ENCODE measurements at places on chromosomes 5 and 9.

DNA sequence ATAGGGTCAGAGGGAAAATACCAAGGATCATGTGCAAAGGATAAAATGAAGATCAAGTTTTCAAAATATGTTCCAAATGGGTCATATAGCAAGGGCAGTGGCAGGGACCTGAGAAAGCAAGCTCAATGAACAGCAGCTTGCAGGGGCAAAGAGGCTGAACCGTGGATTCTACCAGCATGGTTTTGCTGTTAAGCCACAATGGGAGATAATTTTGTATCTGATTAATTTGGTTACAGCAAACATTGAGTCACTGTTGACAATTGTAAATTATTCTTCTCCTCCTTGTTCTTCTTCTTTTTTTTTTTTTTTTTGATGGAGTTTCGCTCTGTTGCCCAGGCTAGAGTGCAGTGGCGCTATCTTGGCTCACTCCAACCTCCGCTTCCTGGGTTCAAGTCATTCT lies 18.4 kb upstream of the ERAP2 start:
- DNase-seq: no peak

GRCh38 chr9:73148447-73148937 lies 3.2 kb upstream of the ANXA1 start:
- DNase-seq: no peak

DNA sequence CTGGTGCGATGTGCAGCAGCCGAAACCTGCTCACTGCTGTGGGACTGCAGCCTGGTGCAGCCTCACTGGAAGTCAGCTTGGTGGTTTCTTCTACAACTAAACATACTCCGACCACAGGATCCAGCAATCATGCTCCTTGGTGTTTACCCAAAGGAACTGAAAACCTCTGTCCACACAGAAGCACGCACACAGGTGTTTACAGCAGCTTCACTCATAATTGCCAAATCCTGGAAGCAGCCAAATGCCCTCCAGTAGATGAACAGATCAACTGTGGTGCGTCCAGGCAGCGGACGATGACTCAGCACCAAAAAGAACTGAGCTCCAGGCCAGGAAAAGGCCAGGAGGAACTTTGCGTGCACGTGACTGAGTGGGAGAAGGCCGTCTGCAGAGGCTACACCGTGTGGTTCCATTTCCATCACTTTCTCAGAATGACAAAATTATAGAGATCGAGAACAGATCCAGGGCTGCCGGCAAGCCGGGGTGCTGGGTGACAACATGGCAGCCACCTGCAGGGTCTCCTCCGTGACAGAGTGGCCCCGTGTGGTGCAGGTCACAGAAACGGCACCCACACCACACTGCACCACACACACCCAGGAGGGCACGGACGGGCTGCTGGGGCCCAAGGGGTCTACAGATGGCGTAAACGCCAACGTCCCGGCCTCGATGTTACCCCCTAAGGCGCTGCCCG lies 23.1 kb upstream of the NSMF start:
- no peak for DNase-seq

GRCh38 chr9:116632990-116633838 lies 53.9 kb upstream of the TRIM32 start:
- DNase-seq: no peak

DNA sequence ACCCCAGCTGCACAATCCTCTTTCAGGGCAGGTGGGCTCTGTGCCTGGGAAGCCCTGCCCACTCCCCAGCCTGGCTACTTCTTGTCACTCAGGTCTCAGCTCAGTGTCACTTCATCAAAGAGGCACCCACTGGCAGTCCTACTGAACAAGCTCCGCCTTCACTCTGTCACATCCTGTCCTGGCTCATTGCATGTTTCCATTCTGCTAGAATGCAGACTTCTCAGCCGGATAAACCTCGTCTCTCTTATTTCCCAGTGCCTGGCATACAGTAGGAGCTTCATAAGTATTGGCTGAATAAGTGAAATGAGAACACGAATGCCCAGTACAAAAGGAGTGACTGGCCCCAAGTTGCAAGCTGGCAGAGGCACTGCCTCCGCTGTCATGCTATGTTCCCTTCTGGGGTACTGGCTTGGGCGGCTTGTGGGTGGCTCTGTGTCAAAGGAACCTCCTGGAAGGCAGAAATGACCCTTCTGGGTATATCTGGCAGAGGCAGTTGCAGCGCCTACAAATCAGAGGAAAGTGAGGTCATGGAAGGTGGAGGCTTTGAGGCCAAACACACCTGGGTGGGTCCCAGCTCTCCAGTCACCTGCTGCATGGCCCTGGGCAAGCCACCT lies 98.3 kb upstream of the PHYKPL start:
- DNase-seq: no peak

GRCh38 chr5:96176022-96176421 lies 214.4 kb upstream of the ELL2 start:
- DNase-seq: no peak

GRCh38 chr5:9613360-9613759 lies 16.8 kb downstream of the TAS2R1 start:
- no peak for DNase-seq

GRCh38 chr5:134503088-134503936 lies 22.2 kb upstream of the JADE2 start:
- peak; percentile 57 for DNase-seq

DNA sequence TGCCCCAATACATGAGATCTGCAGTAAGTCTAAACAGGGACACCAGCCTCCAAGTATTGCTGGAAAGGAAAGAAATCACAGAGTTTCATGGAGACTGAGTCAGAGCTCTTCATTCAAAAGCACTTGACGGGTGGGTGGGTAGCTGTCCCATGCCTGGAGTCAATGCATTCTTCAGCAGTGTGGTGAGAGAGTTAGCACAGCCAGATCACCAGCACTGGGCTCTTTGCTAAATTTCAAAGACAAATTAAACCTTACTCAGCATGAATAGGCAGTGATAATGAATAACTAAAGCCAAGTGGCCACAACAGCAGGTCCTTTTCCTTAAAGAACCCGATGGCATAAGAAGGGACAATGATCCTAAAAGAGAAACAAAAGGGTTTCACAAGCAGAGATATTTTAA lies 192.4 kb downstream of the ACTL7B start:
- no peak for DNase-seq

- DNase-seq: no peak
These were observed 103.9 kb downstream of the INSYN2B start for GRCh38 chr5:169876386-169876785.

DNA sequence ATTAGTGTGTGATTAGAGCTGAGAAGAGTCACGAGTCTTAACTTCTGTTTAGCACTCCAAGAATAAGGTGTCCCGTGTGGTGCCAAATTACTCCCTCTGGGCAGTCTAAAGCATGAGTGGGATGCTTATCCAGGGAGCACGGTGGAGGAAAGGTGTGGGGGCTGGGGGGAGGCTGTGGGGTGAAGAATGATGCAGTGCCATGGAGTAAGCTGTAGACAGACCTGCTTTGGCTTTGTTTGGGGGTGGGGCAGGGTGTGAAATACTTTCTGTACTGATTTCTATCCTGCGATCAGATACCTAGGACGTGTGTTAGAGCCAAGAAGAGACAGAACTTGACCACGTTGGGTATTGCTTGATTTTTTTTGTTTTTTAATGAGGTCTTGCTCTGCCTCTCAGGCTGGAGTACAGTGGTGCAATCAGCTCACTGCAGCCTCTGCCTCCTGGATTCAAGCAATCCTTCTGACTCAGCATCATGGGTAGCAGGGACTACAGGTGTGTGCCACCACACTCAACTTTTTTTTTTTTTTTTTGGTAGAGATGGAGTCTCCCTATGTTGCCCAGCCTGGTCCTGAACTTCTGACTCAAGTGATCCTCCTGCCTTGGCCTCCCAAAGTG lies 232.8 kb downstream of the MAN2A1 start:
- no peak for DNase-seq

DNA sequence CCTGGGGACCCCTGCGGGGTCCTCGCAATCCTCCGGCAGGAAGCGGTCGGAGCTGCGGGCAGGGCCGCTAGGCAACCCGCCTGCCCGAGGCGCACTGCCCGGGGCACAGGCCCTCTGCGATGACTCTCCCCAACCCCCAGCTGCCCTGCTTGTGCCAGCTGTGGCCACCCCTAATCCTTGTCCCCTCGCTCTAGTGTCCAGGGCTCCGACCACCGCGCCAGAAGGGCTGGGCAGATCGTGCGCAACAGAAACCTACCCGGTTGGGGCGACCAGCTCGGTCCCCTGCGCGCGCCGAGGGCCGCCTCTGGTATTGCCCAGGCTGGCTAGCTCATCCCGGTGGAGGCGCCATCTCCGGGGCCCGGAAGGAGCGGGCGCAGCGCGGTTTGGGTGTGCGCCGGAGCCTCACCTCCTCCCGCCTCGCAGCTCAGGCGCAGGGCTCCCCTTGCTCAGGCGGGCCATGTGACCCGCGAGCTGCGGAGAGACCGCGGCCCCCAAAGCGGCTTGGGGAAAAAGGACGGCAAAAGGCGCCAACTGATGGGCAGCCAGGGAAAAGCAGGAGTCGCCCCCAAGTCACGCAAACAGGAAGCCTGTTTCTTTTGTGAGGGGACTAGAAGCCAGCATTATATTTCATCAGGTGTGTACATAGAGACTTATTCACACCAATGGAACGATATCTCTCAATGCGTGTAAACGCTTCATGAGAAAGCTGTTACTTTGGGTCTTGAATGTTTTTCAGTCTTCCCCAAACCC lies 46.8 kb upstream of the RNF20 start:
- peak; percentile 2 for DNase-seq

DNA sequence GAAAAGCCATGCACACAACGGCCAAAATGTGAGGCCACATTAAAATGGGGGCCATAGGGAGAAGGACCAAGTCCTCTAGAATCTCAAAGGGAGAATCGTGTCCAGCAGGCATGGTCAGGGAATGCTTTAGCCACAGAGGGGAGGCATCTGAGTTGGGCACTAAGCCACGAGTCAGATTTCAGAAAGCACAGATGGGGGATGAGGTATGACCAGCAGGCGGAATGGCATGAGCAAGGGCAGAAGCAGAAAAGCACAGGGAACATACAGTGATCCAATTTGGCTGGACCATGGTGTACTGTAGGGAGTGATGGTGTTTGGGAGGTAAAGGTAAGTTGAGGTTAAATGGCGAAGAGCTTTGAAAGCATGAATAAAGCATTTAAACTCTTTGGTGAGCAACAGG lies 214.6 kb downstream of the TLE1 start:
- DNase-seq: no peak

- DNase-seq: peak; percentile 7
These were observed 44.0 kb downstream of the ROR2 start for GRCh38 chr9:91905991-91906469.

GRCh38 chr5:85077581-85077980 lies 692.9 kb upstream of the EDIL3 start:
- DNase-seq: no peak

DNA sequence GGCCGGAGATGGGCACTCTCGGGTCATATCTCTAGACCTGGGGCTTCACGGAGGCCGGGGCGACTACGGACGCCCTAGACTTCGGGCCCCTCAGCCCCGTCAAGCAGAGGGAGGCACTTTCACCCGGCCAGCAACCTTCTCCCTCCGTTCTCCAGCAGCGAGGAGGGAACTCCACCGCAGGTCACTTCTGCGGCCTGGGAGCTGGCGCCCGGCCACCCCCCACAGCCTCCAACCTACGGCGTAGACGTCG lies 201 bp downstream of the DOLK start:
- DNase-seq: no peak

GRCh38 chr5:81140441-81140840 lies 92.7 kb upstream of the CKMT2 start:
- no peak for DNase-seq

GRCh38 chr5:144333336-144333920 lies 162.8 kb downstream of the KCTD16 start:
- DNase-seq: no peak

DNA sequence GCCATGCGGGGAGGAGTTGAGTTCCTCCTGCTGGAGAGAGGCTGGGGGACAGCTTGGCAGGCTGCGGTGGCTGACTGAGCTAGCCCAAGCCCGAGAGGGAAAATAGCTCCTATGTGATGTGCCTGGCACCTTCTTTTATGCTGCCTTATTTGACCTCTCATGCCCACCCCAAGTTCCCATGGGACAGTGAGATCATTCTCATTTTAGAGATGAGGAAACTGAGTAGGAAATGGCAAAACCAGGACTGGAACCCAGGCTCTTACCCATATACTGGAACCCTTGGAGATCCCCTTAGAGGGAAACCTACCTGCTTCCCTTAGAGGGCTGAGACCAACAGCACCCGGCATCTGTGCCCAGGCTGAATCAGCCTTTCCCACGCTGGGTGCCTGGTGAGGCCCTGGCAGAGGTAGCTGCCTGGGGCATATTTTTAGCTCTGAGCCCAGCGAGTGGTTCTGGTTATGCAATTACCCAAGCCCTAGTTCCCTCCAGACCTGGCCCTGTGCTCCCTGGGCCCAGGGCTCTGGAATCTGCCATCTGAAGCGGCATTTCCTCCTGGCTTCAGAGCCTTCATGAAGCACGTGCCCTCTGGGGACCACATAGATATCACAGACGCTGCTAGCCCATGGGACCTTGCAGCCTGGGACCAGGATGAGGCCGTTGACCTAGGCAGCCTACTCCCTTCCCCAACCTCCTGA lies 23.6 kb downstream of the COL27A1 start:
- DNase-seq: no peak

GRCh38 chr9:128066713-128067644 lies at the start of gene NAIF1:
NAIF1 (minus strand) TSS chr9:128067320; CDS start chr9:128067101, 219 bp downstream.
- peak; percentile 93 for DNase-seq

DNA sequence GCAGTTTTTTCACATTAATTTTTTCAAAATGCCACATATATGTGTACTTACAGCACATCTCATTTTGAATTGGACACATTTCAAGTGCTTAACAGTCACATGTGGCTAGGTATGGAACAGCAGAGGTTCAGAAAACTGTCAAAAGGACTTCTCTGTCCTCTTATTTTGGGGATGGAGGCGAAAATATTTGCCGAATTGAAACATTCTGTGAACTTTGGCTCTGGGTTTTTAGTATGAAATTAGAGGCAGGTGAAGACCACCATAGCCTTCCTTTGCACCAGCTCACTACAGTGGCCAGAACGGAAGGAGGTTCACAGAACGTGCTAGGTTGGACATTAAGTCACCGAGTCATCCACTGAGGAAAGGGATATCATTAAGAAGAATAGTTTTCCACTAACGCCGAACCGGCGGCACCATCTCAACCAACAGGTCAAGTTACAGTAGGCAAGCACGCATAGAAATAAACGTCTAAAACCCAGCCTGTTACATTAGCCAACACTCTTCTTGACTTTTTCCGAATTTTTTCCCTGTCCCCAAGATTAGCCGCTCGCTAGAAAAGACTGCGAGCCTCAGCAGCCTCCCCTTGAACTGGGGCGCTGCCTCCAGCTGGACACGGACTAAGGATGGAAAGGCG lies 1.8 kb upstream of the TLE4 start:
- no peak for DNase-seq

GRCh38 chr5:133469846-133470245 lies 142.5 kb downstream of the FSTL4 start:
- no peak for DNase-seq

- DNase-seq: no peak
These were observed 56.8 kb downstream of the PUM3 start for GRCh38 chr9:2787065-2787464.

GRCh38 chr9:114811966-114812636 lies 6.3 kb upstream of the TNFSF15 start:
- no peak for DNase-seq

DNA sequence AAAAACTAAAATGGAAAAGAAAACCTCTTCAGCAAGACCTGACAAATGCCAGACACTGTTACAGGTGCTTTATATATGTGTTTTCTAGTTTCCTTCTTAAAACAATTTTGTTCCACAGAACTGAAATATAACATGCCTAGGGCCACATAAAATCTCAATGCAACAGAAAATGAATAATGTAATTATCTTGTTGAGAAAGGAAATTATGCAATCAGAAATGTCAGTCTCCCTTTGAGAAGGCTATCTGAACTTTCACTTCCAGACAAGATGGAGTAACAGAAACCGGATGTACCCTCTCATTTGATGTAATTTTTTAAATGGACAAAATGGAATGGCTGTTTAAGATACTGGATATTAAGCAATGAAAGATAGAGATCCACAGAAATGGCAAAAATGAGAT lies 79.2 kb downstream of the AGTPBP1 start:
- DNase-seq: no peak

All from stimulated activated CD4-positive, alpha-beta T cell treated with anti-CD3 and anti-CD28 coated beads, Interleukin-4, amount 100 ng/mL, for 1 hour (primary cell).